ENCODE measurements at places on chromosomes 4 and X.

GRCh38 chr4:174815282-174815681 is 13.8 kb downstream of the GLRA3 start:
- no peak for DNase-seq

- no peak for DNase-seq
Measured at GRCh38 chr4:96652158-96652557, 812.3 kb downstream of the PDHA2 start.

DNA sequence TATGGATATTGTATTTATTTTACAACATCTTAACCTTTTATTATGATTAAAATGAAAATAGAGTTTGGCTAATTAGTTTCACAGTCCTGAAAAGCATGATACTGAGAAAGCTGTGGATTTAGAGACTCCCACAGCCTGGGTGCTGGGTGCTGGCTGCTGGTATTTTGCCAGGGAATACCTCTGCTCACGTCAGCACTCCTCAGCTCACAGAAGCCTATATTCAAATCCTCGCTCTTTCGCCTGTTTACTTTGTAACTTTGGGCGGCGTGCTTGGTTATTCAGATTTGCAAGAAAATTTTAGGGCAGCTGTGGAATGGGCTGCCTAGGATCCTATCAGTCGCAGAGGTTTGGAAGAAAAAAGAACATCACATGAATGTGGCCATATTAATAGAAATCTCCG is 261.8 kb downstream of the DCTD start:
- DNase-seq, result no peak

GRCh38 chrX:100410901-100411801 is 1.1 kb upstream of the PCDH19 start:
- no peak for DNase-seq

- DNase-seq, result no peak
Measured at GRCh38 chr4:88457307-88458103, 586 bp downstream of the HERC5 start.

GRCh38 chrX:7254144-7254543 is 106.2 kb upstream of the PUDP start:
- no peak for DNase-seq
